ENCODE measurements at places on chromosomes 1 and 21.
A peak's percentile ranks its signal among the peaks of the same experiment; 100 is the strongest.

DNA sequence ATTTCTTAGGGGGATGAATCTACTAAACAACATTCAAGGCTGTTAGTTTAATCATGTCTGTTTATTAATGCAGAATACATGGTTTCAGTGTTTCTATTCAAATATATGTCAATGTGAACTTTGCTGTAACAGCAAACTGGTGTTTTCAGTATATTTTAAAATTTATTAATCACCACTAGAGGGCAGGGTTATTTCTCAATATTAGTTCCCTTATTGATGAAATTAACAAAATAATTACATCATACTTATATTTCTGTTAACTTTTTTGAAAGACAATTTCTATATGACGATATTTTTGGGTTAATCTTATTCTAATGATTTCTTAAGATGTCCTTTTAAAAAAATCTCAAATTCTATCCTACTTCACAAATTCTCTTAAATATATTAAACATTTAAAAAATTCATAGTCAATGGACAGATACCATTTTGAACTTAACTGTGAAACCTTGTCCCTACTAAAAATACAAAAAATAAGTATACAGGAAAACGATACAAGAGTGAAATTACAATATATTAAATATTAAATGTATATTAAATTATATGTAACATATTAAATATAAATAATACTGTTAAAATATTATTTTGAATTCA lies 1034.1 kb upstream of the PRMT6 start:
- no peak for DNase-seq

DNA sequence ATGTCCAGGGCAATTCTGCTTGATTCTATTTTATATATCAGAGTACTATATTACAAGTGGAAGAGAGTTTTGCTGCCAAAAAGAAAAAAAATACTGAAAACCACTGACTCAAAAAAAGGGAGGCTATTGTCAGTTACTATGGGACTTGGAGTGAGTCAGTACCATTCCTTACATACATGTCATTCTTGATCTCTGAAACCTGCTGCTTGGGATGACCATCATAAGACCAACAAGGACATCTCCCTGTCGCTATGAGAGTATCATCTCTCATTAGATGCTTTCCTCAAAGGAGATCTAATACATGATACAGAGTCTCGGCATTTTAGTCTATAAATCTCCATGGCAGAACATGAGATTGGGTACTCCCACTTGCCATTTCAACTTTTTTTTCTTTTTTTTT lies 11.8 kb upstream of the INPP5B start:
- DNase-seq, result no peak

DNA sequence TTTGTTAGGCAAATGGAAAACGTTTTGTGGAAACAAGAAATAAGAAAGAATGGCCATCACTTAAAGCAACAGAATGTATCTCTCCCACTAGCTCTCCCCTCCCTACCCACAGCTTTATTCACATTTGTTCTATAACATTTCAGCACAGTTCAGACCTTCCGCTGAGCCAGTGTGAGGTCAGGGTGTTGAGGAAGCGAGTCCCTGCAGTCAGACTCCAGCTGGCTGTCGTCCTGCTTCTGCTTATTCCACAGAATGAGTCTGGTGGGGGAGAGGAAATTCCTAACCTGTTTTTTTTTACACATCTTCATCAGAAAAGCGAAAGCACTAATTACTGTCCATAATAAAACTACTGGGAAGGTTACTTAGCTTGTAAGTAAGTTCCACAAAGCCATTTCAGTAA lies 39.0 kb downstream of the MRPL39 start:
- no peak for DNase-seq

DNA sequence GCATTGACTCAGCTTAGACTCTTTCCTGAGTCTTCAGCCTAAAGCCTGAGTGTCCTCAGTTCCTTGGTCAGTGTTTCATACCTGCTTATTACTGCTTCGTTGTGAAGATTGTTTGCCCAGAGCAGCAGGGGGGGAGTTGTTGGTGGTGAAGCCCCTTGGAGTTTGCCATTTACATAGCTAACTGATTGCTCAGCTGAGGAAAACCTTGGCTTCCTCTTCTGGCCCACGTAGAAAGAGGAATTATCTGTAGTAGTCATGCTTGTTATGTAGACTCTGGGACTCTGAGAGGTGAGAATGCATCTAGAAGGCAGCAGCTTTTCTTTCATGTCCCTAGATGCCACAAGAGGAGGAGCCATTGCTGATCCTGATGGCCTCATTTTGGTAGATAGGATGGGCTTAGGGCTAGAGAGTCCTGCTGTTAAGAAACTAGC lies 125.9 kb downstream of the MAST2 start:
- no peak for DNase-seq

GRCh38 chr1:1539310-1540089 lies 924 bp downstream of the TMEM240 start:
- no peak for DNase-seq

DNA sequence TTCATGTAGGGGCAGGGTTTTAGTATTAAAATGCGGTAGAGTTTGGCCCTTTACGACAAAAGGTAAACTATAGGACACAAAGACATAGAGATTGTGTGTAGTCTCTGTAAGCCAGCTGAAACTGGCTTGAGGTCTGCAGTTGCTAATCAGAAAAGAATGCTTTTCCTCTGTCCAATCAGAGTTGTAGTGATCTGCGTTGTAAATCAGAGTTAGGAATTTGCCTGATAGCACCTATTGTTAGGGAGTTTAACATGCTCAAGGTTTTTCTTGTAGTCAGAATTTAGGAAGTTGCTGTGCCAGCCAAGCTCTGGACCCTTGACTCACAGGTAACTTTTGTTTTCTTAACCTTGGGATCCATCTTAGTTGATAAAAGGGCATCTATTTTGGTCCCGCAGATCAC lies 61.2 kb upstream of the VTCN1 start:
- DNase-seq, result no peak

DNA sequence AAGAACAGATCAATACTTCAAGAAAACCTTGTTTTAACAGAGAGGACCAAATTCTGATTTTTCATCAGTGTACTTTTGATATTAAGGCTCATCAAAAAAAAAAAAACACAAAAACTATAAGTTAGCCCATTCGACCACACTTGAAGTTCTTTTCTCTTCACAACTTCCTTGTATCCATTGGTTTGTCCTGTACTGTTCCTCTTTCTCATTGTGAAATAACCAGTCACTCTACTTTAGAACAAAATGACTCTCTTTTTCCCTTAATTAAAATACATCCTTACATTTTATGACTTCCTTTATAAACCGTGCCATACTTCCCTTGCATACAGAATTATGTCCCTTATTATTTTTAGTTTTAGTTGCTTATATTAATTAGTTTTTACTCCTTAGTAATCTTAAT lies 8.4 kb downstream of the QSOX1 start:
- DNase-seq, result no peak

DNA sequence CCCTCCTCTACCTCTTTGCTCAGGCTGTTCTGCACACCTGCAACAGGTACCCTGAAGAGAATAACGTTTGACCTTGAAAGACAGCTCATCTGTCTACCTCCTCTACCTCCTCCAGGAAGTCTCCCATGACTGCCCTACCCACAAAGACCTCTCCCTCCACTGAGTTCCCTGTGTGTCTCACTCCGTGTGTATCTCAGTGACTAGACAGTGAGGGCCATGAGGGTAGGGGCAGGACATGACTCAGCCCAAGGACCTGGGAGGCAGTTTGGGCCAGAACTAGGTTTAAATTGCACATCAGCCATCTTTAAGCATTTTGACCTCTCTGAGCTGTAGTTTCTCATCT lies 32.0 kb upstream of the LRP8 start:
- no peak for DNase-seq

- no peak for DNase-seq
These were observed 175.7 kb downstream of the VPS13D start for GRCh38 chr1:12405325-12406210.

- no peak for DNase-seq
These were observed 827.6 kb upstream of the B3GALT2 start for GRCh38 chr1:194014014-194014413.

DNA sequence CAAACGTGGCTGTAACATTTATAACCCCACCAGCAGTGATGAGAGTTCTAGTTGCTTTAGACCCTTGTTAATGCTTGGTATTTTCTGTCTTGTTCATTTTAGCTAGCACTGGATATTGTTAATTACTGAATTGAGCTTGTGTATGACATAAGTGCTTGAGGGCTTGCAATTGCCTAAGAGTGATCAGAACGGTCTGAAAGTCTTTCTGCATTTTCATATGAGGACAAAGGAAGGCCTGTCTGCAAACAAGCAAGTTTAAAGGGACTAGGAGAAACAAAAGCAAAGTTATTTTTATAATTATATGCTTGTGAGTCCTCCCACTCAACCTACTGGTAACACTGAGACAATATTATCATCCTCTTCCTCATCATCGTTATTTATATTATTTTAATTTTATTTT lies 305.5 kb upstream of the DUSP10 start:
- DNase-seq, result no peak

- DNase-seq, result no peak
These were observed 20.4 kb upstream of the PDE9A start for GRCh38 chr21:42632771-42633690.

DNA sequence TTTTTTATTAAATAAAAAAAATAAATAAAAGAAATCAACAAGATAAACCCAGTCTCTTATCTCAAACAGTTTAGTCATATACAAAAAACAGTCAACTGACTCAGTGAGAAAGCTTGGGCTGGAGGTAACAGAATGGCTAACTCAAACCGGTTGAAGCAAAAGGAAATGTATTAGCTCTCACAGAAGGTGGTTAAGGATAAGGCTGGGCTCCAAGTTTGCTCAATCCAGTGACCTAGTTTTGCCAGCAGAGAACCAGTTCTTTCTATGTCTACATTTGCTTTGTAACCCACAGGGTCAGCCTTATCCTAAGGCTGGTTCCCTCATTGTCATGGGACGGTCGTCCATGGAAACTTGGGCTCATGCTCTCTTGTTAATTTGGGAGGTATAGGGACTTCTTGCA lies 144.5 kb upstream of the L1TD1 start:
- no peak for DNase-seq

DNA sequence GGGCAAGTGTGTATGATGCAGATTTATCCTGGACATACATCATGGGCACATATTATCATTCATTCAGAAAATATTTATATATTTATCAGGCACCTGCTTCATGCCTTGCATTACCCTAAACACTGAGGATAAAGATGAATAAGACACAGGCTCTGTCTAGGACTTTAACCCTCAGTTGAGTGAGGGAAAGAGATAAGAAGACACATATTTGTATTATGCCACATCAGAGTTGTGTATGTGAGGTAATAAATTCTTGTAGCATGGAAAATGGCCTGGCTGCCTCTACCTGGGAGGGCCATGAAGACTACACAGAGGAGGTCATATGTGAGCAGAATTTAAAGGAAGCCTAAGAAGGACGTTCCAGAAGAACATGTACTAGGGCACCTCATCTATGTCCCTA lies 275.8 kb upstream of the ST6GALNAC5 start:
- DNase-seq, result no peak

GRCh38 chr1:22039594-22040285 lies 12.8 kb upstream of the CDC42 start:
- peak; percentile 54 for DNase-seq

DNA sequence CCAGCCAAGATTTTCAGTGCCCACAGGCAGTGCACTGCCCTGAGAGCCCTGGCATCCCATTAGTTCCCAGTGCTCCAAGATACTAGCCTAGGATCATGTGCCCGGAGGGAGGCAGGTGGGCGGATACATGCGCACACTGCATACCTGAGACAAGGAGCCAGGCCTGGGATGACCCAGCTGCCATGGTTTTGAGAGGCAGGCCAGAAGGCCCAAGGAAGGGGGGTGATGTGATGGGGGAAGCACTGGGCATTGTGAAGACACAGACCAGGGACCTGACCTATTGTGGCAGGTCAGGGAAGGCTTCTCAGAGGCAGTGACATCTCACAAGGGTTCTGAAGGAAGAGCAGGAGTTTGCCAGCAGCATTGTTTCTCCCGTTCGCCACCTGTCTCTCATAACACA lies 3.6 kb downstream of the ZC3H12A start:
- DNase-seq, result no peak

- DNase-seq, result no peak
These were observed 122.5 kb upstream of the COA6 start for GRCh38 chr1:234250747-234251146.

- DNase-seq, result no peak
These were observed 280.3 kb downstream of the OMA1 start for GRCh38 chr1:58266242-58266641.

Measured in stimulated activated CD4-positive, alpha-beta T cell treated with anti-CD3 and anti-CD28 coated beads, Interleukin-1b, Interleukin-23, amount 100 ng/mL, for 1 hour (primary cell).